ENCODE measurements at places on chromosomes 6 and 20.

DNA sequence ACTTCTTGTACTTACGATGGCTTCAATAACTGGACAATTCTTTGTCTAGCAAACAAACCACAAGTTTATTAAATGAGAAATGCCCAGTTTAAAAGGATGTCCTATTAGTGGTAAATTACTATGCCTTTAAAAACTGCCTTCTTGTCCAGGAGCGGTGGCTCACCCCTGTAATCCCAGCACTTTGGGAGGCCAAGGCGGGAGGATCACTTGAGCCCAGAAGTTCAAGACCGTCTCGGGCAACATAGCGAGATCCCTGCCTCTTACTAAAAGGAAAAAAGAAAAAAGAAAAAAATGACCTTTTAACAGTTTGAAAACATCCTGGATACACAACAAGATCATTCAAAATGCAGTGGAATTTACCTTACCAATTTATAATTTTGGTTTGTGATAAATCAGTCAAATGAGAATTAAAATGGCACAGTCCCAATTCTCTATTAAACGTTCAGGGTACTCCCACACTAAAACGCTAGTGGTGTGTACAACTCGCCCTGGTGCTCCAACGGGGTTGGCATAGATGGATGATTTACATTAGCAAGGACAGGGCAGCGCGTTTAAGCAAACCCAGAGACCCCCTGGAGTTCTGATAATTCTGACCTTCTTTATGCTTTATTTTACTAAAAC, 2.3 kb downstream of the ZBTB2 start:
- no peak for DNase-seq

DNA sequence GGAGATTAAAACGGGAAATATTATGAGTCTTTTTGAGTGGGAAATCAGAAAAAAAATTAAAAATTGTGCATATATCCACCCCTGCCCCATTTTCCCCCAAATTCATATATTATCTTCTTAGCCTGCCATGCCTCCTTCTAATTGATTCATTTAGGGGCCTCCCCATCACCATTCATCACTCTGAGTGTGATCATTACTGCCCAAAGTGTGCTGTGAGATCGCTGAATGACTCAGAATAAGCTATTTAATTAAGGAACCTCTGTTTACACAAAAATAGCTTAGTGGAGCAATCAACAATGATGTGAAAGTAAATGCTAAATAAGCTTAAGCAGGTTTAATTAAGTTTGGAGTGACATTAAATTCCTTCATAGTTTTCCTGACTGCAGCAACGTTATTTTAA, 645.5 kb downstream of the GRIK2 start:
- DNase-seq: no peak

GRCh38 chr20:62832951-62833391, 16.1 kb downstream of the COL9A3 start:
- no peak for DNase-seq

- DNase-seq: no peak
These were observed 1021.3 kb downstream of the HACE1 start for GRCh38 chr6:103838457-103838856.

GRCh38 chr6:113859349-113860180, 2.4 kb downstream of the MARCKS start:
- DNase-seq: no peak

- DNase-seq: no peak
These were observed 7.7 kb upstream of the AIF1 start for GRCh38 chr6:31607317-31607716.

GRCh38 chr20:62979310-62979709, 26.8 kb downstream of the SLC17A9 start:
- DNase-seq: no peak

GRCh38 chr6:107173779-107174178, 58.5 kb upstream of the BEND3 start:
- DNase-seq: no peak

DNA sequence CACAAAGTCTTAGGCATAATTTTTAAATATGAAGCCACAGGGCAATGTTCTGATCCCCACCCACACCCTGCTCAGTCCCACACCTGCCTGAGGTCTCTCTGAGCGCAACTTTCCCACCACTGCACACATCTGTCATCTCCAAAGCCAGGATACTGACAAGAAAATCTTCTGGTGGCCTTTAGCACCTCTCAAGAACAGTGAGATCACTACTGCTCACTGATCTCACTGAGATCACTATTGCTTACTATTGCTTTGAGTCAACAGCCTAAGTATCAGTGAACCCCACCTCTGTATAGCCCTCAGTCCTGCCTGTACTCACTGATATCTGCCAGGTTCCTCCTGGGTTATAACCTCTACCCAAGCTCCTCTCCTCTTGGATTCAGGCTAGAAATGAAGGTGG, 6.4 kb downstream of the TNFRSF21 start:
- DNase-seq: no peak

DNA sequence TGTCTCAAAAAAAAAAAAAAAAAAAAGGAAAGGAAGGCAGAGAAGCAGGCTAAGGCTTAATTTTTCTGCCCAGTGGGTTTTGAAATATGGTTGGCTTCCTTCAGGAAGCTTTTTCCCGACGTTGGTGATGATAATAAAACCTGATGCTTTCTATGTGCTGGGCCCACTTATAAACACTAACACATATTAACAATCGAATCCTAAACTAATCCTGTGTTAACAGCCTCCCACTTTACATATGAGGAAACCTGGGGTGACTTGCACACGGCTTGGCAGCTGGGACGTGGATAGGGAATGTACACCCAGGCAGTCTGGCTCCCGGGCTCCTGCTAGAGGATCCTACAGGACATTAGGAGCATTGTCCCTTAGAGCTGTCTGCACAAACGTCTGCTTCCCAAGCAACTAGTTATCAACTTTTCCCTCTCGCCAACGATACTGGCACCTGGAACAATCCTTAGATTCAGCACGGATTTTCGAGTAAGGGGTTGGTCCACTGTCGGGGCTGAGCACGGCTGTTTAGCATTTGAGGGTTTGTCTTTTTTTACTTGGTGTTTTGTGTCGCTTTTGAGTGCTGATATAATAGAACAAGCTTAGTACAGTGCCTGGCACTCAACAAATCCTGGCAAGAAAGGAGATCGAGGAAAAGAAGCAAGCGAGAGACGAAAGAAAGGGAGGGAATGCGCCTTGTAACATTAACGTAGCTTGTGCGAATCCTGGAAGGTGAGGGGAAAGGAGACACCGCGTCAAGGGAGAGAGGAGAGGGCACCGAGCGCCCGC, 622 bp upstream of the KIZ start:
- DNase-seq: no peak

DNA sequence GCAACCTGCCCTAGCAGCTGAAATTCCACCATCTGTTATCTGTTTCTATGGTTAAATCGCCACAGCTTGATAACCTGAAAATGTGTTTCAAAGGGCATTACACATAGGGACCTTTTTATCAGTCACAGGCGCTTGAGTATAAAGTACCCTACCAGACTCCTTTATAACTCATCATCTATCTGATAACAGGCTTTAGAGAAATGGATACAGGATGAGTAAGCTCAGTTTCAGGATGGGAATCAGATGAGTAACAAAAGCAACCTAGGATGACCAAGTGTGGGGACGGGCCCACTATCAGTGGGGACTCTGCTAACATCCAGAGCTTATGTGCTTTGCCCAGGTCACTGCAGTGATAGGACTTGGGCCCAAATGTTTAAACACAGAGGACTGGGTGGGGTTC, 75.6 kb downstream of the PRND start:
- no peak for DNase-seq

DNA sequence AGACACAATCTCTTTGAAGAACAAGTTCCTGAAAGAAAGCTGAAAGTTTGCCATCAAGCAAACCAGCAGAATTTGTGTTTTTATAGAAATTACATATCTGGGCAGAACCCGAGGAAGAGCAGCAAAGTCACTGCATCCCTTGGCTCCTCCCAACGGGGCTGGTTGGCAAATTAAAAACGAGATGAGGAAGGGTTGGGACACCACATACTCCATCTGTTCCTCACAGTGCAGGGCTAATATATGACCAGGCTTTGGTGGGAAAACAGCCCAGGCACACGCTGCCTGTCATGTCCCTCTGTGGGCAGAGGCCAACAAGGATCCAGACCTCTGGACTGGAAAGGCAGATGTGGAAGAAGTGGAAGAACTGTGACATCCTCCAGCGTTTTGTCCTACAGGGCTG, 607.3 kb downstream of the CDH26 start:
- no peak for DNase-seq

GRCh38 chr6:88380083-88380482, 213.9 kb upstream of the CNR1 start:
- DNase-seq: no peak

DNA sequence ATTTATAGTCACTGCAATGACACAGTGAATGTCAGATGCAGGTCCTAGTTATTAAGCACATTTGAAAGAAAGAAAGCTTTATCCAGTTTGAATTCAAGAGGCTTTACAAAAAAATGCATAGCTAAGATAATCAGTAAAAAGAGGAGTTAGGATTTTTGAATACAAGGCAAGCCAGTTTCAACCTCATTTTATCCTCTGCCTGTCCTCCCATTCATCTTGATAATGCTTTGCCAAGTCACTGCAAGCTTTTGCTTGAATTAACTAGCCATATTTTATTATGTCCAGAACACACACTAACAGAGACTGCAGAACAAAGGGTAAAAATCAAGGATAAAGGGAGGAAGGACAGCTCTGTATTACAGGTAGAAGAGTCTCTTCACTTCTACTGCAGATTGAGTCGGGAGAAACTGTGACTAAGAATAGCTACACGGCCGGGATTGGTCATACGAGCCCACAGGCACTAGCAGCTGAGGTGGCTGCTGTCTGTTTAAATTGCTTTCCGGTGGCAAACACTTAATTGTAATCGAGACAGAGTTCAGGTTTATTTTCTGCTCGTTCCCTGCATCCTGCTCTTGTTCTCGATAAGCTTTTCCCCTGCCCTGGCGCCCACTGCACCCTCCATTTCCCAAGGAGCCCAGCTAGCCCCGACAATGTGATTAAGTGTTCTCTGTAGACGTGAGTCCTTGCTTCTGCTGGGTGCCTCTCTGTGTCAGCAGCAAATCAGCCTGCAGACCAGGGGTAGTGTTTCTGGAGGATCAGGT, 30.5 kb upstream of the AKAP12 start:
- DNase-seq: no peak

- DNase-seq: no peak
These were observed 398.9 kb upstream of the SULF2 start for GRCh38 chr20:48184229-48184628.

DNA sequence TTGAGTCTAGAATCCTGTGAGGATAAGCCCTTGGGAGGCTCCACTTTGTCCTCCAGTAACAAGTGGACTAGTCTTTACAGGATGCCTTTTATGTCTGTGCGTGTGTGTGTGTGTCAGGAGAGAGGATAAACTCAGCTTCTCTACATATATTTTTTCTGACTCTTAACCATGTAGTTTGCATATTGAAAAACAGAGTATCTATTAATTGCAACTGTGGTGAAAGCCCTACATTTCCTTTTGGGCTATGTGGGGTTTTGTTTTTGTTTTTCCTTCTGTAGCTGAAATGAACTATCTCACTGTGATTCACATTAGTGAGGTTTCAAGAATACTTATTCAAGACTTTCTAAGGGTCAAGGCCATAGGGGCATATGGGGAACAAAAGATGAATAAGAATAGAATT, 17.7 kb downstream of the TPBG start:
- no peak for DNase-seq

DNA sequence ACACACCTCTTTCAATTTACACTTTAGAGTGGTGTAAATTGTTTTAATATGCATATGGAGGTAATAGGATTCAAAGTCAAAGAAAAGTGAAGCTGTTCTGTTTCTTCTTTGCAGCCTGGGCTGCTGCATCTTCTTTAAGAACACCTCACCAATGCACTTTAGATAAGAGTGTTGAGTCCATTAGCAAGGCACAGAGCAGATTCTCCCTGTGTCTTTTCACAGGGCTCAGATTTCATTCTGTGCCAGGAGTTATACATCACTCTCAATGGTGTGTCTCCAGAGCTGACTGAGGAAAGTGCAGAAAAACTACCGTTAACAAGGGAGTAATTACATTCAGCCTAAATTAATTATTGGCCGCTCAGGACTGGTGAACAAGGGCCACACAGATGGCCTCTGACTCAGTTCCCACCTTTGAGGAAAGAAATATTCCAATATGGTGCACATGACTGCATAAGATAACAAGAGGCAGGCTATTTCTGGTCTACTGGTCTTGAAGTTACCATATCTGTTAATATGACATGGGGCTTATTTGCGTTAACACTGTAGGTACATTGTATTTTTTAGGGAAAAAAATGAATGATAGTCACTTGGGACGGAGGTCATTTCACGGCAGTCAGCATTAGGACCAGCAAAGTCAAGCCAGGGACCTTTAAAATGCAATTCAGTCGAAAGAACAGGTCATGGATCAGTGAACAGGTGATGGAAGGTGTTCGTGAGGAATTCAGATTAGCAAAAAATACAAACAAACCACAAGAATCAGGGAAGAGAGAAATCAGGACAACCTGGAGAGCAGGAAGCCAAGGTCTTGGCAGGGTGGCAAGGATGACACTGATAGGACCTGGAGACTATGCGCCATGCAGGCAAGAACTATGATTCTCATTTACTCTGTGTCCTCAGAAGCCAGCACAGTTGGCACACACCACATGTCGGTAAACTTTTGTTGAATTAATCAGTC, 203.7 kb downstream of the TBX18 start:
- DNase-seq: no peak

GRCh38 chr6:130138116-130138908, 84.4 kb downstream of the SAMD3 start:
- DNase-seq: no peak

DNA sequence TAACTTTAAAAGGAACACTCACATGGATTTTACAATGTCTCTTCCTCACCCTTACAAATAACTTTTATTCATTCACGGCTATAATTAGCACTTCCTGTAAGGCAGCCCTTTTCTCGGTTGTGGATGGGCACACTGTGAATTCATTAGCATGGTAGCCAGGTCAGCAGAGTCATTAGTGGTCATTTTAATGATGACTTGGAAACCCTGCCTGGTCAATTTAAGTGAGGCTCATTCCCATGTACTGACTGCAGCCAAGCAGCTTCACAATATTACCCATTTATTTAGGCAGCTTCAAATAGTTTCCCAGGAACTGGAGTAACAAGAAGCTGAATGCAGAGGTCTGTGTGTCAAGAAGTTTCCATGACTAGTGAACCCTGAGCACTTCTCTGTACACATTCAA, 248.8 kb downstream of the KHDC1L start:
- DNase-seq: no peak

GRCh38 chr20:38450412-38450975, 15.4 kb upstream of the SNHG17 start:
- DNase-seq: no peak

GRCh38 chr6:22825210-22825609, 255.8 kb downstream of the HDGFL1 start:
- DNase-seq: no peak

- DNase-seq: no peak
These were observed 53.6 kb upstream of the LRRC1 start for GRCh38 chr6:53741034-53741823.

DNA sequence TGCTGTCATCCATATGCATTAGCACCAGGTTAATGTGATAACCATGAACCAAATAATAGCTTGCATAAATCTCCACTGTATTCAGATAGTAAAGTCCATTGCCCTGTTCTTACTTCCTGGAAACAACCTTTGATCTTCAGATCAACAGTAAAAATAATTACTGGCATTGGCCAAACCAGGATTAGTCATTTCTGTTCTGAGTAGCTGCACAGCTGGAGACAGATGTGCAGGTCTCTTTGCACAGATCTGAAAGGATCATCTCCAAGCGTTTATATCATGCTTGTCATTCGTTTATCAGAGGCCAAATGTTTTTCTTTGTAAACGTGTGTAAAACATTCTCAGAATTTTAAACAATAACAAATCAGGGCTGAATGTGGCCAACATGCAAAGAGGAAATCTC, 134.4 kb upstream of the HMGCLL1 start:
- no peak for DNase-seq

- no peak for DNase-seq
These were observed 75.9 kb downstream of the GFOD1 start for GRCh38 chr6:13411484-13411883.
